ENCODE measurements at places on chromosomes 12 and 14.

- DNase-seq = no peak
Observed at GRCh38 chr12:105773471-105773870, 365.3 kb downstream of the NUAK1 start.

DNA sequence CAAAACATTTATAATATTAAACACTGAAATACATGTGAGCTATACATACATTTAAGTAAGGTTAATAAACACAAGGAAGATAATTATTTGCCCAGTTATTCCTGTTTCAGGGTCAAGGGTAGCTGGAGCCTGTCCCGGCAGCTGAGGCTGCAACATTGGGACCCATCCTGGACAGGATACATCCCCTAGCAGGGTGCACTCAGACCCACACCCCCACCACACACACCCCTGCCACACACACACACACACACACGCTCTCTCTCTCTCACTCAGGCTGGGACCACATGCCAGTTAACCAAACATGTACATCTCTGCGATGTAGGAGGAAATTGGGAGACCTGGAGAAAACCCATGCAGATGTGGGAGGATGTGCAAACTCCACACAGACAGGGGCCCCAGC is 112.6 kb upstream of the TMCC3 start:
- no peak for DNase-seq

- DNase-seq = no peak
Observed at GRCh38 chr12:18969512-18969911, 160.0 kb upstream of the PLEKHA5 start.

- no peak for DNase-seq
Observed at GRCh38 chr12:42576374-42576773, 13.2 kb downstream of the PRICKLE1 start.
